SHP77 (cell line): ENCODE measurements at places on chromosomes 3 and 15.

GRCh38 chr3:122000936-122001605 is 21.0 kb downstream of the ILDR1 start:
- DNase-seq, result peak; percentile 13

DNA sequence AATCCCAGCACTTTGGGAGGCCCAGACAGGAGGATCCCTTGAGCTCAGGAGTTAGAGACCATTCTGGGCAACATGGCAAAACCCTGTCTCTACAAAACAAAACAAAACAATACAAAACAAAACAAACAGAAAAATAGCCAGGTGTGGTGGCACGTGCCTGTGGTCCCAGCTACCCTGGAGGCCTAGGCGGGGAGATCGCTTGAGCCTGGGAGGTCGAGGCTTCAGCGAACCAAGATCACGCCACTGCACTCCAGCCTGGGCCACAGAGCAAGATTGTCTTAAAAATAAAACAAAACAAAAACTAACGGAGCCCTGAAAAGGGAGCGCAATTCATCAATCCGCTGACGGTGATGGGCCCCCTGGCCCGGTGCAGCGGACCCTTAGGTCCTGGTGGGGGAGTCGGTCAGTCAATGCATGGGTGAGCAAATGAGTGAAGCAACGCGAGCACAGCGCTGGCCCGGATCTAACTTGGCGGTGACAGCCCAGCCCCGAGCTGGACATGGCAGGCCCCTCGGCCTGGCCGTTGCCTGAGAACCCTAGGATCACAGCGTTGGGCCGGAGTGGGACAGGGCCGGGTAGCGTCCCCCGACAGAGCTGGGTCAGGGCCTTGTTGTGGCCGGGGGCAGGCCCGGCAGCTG is 52.4 kb upstream of the BLM start:
- peak; percentile 16 for DNase-seq

GRCh38 chr15:101141926-101142527 is 109.8 kb downstream of the CHSY1 start:
- no peak for DNase-seq

DNA sequence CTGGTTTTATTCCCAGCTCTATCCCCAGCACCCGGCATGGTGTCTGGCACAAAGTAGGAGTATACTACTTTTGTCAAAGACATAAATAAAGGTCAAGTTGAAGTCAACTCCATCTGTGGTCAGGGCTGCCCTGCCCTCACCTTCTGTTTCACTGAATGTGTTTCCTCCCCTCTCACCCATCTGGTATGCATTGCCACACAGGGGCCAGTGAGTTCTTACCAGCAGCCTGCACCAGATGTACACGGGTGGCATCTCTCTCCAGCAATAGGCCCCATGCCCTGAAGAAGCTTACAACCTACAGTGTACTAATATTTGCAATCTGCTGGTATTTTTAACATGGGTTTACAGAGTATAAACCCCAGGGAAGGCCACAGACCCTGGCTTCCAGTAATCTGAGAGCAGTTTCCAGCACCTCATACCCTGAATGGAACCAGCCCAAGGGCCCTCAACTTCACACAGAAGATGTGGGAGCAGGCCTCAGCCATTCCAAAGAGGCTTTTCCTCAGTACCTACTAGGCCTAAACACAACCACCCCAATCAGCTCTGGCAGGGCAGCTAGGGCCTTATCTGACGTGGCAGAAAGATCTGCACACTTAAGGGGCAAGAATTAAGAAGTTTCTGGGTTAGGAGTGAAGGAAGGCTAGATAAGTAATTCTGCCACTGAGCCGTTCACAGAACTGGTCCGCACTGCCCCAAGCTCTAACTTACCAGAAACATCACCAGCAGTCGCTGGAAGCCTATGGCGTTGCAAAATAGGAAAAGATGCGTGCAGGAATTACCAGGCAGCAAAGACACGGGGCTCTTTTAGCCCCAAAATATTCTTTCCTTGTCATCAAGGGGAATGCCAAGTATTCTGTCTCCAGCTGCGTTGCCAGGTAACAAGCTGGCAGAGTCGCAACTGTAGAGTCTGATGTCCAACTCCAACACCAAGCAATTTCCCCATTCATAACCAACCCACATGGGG is 2.1 kb downstream of the IDH2 start:
- peak; percentile 31 for DNase-seq

DNA sequence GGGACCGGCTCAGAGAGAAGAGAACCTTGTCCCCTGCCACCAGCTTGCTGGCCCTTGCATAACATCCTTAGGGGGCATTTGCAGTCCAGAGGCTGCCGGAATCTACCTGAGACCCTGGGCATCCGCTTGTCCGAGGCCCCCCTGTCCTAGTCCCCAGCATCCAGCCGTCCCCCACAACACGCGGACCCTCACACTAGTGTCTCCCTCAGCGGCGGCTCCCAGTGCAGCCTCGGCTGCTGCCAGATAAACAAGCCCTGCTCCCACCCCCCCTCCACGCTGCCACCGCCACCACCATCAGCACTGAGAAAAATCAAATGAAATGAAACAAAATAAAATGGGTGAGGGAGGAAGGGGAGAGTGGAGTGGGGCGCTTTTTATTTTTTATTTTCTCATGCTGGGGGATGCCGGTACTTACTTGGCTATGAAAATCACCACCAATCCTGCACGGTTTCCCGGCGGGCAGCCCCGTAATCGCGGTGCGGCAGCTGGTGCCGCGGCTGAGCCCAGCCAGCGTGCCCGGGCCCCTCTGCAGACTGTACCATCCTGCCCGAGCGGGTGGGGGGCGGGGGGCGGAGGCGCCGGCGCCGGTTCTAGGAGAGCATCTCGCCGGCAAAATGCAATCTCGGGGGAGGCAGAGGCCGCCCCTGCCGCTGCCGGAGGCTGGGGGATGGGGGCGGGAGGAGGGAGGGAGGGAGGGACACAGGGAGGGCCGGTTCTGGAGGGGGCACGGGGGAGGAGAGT is at the start of gene ATP2B2:
ATP2B2 (minus strand) TSS at position 537 of the 741 bp plus-strand sequence. CDS start 56,043 bp downstream, outside the sequence.
- peak; percentile 27 for DNase-seq

DNA sequence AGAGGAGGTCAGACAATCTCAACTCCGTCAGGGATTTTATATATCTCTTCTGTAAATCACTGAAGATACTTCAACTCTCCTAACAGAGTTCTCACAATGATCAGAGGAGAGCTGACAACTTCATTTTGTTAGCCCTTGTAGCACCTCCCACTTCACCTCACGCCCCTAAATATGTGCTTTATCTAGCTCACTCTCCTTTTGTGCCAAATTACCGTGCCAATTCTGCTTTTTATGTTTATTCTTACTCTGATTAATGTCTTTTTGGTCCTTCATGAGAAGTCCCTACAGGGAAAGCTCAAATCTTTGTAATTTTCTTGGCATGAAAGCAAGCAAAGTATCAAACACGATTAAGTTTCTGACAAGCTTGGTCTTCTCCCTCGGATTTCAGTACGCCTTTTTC is 636.1 kb upstream of the NAALADL2 start:
- DNase-seq, result no peak

GRCh38 chr3:37183375-37183831 is 9.0 kb upstream of the LRRFIP2 start:
- DNase-seq, result no peak

DNA sequence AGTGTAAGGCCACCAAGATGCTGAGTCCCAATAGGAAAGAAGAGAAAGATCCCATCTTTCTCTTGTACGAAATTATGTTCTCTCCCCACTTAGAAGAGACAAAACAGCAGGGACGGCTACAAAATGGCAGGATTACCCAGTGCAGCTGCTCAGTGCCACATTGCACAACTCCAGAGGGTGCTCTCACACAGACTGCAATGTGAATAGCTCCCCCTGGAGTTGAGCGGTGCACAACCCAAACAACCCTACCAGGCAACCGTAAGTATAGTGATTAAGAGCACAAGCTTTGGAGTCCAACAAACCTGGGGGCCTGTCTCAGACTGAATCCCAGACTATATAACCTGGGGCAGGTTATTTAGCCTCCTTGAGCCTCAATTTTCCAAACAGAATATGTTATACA is 3.1 kb upstream of the BHLHE40 start:
- DNase-seq, result peak; percentile 87

DNA sequence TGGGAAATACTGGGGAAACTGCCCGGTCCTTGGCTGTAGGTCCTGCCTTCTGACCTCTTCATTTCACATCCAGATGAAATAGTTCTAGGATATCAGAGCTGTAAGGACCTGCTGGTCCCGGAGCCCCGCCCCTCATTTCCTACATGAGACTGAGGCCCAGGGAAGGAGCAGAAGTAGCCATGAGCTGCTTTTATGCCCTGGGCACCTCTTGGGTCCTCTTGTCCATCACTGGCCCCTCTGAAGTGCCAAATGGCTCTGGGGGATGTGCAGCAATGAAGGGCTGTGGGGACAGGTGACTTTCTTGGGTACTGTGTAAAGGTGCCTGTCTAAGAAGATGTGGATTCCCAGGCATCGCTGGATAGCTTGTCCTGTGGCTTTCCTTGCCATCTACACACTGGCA is 40.3 kb upstream of the ESYT3 start:
- DNase-seq, result no peak

DNA sequence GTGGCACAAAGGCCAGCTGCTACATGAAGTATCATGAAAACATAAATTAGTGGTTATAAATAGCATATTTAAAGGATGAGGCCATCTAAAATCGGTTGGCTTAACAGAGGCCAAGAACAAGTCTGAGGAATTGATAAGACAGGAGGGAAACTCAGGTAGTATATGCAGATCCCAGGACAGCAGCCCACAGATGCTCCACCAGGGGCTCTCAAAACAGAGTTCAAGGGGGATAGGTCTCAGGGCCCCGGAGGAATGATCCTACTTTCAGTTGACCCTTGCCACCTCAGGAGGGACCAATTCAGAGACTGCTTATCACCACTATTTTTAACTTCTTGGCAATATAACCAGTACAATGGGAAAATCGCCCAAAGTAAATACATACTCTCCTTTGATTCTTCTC is 56.8 kb downstream of the RORA start:
- DNase-seq, result no peak

DNA sequence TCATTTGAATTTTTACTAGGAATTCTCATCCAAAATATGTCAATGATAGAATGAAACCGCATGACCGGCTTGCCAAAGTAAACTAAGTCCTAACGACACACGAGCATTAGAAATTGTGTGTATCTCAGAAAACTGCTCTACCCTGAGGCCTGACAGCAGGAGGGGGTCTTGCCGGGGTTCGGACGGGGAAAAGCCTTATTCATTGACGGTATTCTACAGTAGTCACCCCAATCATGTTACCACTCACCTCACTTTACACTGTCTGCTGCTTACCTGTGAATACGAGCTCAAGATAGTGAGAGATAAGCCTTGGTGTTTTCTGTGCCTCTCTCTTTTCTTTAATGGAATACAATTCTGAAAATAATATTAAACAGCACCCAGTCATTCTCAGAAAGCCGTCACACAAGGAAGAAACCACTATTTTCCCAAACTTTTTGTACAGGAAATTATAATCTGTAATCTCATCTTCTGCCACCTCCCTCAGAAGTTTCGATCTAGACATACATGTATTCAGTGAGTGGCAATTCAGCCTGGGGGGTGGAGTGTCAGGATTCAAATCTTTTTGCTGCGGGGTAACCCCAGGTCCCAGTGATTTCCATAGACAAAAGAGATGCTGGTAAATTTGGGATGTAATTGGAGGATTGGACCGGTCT is 492 bp upstream of the FAM43A start:
- DNase-seq, result no peak
